ENCODE measurements at places on chromosomes 16 and 17. TPM values are rescaled to one million over a fixed set of nuclear protein-coding genes. Genes with fewer than 3 reads are reported as not detected.

DNA sequence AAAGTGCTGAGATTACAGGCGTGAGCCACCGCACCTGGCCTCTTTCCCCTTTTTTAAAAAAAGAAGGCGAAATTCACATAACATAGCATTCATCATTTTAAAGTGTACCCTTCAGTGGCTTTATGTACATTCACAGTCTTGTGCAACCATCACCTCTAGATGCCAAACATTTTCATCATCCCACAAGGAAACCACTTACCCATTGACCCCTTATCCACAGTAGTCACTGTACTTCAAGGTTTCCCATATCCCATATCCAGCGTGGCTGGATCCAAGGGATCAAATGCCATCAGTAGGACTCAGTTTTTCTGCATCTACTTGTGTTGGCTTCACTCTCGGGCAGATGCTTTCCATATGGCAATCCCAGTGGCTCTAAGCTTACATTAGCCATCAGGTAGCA, 50.3 kb downstream of the BMERB1 start:
- no peak for DNase-seq

DNA sequence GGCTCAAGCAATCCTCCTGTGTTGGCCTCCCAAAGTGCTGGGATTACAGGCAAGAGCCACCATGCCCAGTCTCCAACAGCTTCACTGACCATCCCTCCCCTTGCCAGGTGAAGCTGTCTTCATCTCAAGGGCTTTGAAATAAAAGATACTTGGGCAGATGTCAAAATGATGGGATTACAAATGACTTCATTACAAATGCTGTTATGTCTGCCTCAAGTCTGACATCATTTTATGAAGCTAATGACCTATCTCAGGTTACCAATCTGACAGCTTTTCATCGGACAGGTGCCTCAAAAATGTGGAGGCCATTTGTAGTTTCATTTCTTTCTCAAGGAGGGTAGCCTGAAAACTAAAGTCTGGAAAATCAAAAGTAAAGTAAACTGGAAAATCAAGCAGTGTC, 323.7 kb upstream of the TBX2 start:
- no peak for DNase-seq

DNA sequence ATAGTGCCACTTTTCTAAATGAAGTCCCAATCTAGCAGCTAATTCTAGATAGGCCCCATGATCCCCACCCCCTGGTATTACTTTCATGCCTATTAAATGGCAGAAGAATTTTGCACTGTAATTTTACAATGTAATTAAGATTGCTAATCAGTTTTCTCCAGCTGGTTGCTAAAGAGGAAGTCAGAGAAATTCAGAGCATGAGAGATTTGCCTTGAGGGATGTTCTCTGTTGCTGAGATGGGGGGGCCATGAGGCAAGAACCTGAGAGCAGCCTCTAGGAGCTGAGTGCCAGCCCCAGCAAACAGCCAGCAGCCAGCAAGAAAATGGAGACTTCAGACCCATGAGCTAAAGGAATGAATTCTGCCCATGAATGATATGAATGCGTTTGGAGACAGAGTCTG, 38.9 kb downstream of the SHCBP1 start:
- no peak for DNase-seq

DNA sequence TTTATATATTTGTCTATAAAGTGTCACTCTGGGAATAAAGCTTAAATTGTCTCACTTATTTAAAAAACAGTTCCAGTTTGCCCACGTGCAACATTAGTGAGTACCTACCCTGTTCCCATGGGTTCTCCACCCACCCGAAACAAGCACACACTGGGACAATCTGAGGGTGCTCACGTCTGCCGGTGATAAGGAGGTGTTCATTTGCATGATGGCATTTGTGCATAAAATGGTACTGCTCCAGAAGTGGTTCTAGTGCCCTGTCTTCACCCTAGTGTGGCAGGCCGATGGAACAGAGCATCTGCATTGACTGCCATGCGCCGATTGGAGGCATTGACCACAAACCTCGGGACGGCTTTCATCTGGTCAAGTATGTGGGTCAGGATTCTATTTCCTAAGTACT, 35.6 kb upstream of the ENDOV start:
- DNase-seq: no peak

DNA sequence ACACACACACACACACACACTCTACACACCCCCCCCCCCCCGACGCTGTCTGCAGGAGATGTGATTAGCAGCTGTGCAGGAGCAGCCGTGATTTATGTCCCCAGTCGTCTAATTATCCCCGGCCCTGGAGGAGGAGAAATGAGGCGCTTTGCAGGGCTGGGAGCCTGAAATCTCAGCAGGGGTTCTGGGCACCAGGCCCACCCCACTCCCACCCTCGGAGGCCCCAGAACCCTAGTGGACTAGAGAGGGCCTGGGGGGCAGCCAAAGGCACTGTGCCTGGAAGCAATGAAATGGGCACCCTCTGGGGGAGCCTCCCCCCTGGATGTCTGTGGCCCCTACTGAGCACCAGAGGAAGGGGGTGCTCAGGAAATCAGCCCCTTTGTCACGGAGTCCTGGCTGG, 134.2 kb upstream of the CIBAR2 start:
- DNase-seq: no peak

Gene CCL8
- polyA plus RNA-seq: not detected

Measured in A549 (cell line).